Hematopoietic multipotent progenitor cell treated with erythropoietin and hydrocortisone succinate and interleukin-3 and kit ligand, for 8 days (in vitro differentiated cells): ENCODE measurements at places on chromosomes 6 and 20.
A peak's percentile ranks its signal among the peaks of the same experiment; 100 is the strongest.

GRCh38 chr6:116426551-116426950 lies 34.6 kb upstream of the CALHM6 start:
- DNase-seq = no peak

GRCh38 chr6:44192428-44193041 lies 24.2 kb upstream of the MYMX start:
- DNase-seq = peak; percentile 30

DNA sequence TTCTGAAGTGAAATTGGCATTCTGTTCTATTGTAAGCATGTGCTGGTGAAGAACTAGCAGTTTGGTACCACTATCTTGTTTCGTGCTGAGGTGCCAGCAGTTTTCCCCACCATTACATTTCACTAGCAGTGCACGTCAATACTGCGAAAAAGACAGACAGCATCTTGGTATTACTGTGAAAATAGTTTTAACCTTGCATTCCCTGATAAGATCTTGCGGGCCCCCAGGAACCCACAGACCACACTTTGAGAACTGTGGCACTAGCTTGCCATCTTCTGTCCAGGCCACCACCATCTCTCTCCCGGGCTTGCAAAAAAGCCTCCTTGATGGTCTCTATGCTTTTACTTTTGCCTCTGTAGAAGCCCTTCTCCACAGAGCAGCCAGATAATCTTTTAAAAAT lies 185.7 kb downstream of the BACH2 start:
- DNase-seq = no peak

- no peak for DNase-seq
Observed at GRCh38 chr6:7629321-7629720, 39.3 kb downstream of the SNRNP48 start.

DNA sequence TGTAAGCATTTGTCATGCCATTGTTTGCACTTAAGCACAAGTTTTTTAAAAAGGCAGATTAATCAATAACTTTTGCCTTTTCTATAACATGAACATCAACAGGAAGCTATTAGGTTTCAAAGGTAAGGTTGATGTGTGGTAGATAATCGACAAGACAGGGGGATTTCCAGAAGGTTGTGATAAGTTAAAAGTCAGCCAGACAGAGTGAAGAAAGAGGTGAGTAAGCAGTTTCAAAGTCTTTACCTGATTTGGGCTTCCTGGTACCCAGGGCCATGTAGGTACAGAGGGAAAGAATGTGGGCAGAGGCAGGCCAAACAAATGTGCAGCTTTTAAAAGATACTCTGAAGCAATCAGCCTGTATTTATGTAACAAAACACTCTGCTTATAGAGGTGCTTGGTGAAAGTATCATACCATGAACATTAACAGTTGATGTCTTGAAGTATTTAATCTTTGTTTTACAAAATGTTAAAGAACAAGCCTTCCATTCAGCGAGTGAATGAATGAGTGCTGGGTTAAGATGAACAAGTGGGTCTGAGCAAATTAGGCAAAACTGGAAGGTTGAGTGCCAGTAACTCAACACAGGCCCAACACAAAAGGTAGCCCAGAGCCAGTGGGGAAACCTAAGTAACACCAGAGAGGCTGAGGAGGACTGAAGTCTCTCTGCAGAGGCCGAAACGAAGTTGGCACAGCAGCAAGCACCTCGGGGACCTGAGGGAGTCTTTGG lies 60.2 kb downstream of the LRRC1 start:
- no peak for DNase-seq

DNA sequence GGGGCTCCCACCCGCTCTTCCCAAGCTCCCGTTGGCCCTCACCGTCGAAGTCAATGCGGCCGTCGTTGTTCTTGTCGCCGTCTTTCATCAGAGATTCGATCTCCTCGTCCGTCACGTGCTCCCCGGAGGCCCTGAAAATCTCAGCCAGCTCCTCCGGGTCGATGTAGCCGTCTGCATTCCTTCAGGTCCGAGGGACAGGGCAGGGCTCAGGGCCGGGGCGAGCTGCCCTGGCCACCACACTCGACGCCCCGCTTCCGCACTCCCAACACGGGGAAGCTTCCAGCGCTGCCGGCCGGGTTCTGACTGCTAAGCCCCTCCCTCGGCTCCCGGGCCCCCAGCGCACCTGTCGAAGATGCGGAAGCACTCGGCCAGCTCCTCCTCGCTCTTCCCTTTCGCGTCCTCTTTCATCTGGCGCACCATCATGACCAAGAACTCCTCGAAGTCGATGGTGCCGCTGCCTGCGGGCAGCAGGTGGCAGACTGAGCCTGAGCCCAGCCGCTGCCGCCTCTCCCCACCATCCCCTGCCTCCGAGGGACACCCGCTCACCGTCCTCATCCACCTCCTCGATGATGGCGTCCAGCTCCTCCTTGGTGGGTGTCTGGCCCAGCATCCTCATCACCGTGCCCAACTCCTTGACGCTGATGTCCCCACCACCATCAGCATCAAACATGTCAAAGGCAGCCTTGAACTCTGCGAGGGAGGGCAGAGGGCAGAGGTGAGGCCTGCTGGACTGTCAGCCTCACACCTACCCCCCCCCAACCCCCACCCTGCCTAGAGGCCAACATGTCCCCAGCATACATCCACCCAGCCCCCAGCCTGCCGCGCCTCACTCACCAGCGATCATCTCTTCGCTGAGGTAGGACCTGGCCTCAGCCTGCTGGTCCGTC lies 2.9 kb downstream of the TNNC2 start:
- peak; percentile 68 for DNase-seq

GRCh38 chr20:33229843-33230242 lies 6.0 kb upstream of the BPIFA1 start:
- DNase-seq = no peak
